ENCODE measurements at places on chromosomes 2 and 18.

DNA sequence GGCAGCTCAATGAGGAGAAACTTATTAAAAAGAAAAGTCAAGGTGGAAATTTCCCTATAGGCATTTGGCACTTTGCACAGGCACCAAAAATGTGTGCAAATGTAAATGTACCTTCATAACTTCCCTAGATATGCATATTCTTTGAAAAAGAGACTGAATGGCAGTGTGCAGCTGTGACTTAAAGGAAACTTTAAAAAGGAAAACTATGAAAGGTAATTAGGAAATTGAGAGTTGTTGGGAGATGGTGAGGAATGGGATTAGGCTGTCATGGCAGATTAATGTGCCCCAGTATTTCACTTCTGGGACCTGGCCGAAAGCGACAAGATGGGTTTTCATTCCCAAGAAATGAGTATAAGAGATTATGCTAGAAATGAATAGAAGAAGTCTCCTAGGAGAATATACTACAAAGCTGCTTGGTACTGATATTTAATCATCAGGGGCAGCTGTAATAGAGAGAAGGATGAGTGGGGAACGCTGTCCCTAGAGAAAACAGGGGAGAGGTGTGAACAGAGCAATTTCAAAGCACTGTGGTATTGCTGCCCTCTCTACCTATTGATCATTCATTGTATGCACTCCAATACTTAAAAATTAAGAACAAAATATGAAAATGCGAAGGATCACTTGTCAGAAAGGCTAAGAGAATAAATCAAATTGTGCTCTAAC is 313.1 kb downstream of the AGPS start:
- DNase-seq, result no peak

DNA sequence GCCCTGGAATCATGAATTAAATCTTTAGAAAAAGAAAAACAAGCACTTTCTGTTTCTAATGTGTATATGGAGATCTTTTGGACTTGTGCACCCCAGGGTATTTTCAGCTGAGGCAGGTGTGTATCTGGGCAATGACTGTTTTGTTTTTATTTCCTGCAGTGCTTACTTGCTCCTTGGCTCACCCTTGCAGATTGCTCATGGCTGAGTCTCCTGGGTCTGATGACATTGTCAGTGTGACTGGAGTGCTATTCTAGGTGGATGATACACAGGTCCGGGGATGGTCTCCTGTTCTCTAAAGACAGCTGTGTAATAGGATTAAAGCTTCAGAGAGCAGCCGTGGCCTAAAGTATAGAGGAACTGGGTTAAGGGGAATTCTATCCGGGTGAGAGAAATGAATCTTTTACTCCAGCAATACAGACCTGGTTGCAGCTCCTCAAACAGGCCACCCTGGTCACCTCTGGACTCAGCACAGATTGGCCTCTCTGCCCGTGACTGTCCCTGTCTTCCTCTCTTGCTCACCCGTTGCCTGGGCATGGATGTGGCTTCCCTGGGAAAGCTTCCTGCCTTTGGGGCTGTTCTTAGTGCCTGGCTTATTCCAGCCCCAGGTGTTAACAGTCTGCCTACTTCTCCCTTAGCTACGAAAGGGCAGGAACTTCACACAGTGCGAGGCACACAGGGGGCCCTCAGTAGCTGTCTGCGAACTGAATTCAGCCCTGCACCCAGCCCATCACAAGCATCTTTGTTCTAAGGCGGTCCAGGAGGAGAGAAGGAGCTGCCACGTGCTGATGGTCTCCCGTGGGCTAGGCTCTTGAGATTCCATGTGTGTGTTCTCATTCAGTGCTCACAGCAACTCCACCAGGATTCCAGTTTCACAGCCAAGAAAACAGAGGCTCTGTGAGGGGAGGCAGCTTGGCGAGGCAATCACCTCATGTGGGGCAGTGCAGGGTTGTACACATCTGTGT is 84.3 kb downstream of the ACOXL start:
- DNase-seq, result no peak

- no peak for DNase-seq
These were observed 375.1 kb downstream of the SUCLG1 start for GRCh38 chr2:84083984-84084383.

DNA sequence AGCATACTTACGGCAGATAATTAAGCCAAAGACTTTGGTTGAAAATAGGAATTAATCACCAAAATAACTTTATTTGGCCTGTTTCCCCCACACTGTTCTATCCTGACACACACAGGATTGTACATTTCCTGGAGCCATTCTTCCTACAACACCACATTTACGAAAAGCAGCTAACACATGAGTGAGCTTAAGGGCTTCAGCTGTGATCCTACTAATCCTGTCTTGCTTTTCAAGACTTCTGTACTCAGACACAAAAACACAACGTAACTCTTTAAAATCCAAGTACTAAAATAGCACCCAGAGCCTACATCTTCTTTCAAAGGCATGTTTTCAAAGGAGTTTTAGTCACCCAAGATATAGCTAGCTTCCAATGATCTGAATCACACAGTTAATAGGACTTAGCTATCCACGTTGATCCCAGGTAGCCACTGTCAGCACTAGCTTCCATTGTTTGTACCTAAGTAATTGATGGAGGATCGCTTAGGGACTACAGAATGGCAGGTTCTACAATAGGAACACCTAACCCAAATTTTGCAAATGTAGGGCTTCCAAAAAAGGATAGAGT is 42.8 kb upstream of the TTC39C start:
- DNase-seq, result no peak

DNA sequence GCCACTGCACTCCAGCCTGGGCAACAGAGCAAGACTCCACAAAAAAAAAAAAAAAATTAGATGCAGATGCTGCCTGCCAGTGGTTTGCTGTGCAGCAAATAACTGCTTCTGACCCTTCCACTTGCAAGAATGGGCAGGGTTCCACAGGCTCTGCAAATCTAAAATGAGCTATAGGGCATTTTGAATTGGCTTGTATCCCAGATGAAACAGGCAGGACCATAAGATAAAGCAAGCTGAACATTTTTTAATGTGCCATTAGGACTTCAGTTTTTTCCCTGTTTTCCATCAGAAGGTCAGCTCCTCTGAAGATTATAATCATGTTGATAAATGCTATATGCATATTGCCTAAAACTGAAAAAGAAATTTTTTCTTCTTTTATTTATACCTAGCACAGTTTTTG is 15.7 kb upstream of the FZD7 start:
- DNase-seq, result no peak

- DNase-seq, result no peak
These were observed 124.8 kb downstream of the PTH2R start for GRCh38 chr2:208531361-208531760.

DNA sequence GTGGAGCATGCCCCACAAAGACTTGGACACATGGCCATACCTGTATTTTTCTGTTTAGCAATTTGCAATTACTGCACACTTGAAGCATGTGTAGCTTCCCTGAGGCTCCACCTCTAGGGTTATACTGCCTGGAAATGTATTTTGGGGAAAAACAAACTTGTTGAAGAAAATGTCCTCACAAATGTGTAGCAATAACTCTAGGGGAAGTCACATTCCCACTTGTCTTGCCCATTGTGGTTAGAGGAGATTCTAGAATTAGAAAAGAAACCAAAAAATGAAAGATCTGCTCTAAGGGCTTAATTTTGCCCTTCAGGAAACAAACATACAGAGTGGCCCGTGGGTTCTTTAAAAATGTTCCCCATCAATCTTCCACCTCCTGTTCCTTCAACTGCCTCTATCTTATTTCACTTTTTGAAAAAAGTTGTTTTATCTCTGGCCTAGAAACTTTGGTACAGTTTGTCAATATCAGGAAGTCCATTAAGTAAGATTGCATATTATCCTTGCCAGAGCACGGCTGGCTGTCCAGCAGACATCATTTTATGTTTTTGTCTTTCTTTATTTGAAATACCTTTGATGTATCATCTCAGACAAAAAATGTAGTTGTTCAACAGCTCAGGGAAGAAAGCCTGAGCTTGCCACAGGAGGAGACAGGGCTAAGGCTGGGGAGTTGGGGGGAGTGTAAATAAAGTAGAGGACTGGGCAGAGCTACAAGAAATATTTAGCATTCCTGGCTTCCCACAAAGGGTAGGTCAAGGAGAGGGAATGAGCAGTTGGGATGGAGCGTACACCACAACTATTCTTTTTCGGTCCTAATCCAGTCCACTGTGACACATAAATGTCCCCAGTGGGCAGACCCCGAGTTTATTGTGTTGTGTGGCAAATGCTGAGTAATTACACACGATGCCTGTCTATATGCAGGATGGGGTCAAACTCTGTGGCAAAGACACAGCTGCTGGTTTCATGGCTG is 96.8 kb upstream of the CDC42EP3 start:
- DNase-seq, result no peak

GRCh38 chr18:23203891-23204432 is 68.7 kb downstream of the CABLES1 start:
- DNase-seq, result no peak

DNA sequence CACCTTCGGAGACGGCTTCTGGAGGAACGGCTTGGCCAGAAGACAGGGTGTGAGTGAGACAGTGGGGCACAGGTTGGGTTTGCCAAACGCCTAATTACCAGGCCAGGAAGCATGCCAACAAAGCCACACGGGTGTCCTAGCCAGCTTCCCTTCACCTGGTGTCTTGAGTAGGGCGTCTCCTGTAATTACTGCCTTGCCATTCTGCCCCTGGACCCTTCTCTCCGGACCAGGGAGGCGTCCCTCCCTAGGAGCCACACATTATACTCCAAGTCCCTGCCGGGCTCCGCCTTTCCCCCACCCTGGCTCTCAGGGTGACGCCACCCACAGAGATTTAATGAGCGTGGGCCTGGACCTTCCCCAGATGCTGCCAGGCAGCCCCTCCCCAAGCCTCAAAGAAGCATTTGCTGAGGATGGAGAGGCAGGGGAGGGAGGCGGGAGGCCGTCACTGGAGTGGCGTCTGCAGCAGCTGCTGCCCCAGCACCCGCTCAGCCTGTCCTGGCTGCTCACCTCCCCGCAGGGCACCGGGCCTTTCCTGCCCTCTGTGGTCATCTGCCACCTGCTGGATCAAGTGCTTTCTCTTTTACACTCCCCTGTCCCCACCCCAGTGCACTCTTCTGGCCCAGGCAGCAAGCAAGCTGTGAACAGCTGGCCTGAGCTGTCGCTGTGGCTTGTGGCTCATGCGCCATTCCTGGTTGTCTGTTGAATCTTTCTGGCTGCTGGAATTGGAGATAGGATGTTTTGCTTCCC is 20.7 kb downstream of the FOSL2 start:
- DNase-seq, result no peak

DNA sequence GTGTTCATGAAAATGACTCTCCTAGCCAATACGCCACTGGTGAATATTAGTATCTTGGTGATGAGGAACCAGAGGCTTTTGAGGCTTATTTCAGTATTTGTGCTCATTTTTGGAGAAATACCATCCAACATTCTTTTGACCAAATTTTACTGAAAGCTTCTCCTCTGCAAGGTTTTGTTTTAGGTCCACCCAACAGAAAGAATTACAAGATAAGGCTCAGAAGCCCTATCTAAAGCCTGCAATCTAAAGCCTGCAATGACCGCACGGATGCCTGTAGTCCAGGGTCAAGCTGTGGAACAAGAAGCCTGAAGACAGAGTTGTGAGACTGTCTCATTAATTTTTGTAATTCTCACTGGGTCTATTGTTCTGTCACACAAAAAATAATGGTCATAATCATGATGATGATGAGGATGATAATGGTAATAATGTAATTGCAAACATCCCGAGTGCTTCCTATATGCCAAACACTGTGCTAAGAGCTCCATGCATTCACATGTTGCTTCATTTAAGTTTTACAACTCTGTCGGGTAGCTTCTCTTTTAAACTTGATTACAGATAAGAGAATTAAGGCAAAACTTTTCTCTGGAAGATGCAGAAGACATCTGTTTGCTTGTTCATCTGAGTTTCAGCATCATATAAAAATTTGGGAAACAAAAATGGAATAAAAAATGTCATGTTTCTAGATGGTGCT is 33.2 kb upstream of the NCOA1 start:
- DNase-seq, result no peak

DNA sequence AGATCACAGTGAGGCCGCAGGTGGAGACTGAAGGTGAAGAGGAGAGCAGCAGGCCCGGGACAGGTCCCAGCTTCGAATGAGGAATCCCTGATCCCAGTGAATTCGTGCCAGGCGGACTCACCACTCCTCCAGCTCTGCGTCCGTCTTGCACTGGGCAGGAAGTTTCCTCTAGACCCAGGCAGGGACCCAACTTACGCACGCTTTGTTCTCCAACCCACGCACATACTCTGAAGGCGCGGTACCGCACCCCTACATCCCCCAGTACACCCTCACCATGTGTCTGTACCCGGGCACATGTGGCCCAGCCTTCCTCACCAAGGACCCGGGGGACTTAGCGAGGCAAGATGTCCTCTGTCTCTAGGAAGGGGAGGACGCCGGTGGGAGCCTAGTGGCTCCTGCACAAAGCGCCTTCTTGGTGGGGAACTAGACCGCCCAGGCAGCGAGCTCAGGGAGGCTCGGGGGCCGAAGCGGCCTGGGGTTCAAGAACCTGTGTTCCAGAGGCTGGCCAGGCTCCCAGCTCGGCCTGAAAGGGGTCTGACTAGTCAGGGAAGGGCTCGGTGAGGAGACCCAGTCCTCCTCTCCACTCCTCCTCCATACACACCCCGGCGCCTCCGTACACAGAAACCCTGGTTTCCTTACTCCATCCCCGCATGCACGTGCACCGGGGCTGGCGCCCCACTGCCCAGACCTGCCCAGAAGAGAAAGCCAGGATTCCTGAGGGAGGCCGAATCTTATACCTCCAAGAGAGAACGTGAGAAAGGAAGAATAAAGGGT is 38.3 kb upstream of the ATP6V1B1 start:
- no peak for DNase-seq

- DNase-seq, result no peak
These were observed 613.3 kb downstream of the TSN start for GRCh38 chr2:122368576-122369243.

DNA sequence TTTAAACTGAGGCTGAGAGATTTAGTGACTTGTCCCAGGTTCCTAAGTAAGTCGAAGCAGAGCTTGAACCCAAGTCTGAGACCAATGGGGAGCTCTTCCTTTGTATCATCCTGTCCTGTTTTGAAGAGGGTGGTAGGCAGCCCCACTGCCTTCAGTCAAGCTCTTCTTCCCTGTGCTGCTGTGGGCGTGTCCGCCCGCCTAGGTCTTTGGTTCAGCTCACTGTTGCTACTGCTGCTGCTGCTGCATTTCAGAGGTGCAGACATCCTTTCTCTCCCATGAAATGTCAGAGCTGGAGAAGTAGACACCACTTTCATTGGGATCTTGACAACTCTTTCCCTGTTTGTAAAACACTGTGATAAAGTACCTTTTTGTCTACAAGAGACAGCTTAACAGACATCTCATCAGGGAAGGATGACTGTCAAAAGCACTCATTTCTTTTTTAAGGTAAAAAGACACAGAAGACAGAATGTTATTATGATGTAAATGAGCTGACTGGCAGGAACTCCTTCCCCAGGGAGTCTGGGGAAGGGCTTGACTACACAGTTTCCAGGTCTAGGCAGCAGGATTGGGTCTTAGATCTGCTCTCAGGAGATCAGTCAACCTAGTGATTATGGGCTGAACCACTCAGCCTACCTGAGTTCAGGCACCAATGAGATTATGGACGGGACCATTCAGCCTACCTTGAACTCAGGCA is 91.7 kb upstream of the TRIB2 start:
- no peak for DNase-seq

DNA sequence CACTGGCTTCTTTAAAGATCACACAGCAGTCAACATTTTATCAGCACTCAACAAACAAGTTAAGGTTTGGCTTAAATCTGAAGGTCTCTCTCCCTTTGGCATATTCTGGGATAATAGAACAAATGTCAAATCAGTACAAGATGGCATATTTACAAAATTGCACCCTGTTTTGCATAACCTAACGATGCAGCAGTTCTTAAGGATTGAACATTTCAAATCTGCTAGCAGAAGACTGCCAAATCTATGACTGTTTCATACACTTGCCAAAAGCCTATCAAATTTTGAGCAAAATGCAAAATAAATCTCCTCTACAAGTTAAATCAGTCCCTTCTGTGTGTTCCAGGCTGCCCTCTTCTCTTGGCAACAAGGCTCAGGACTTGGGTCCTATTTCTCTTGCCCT is 73.6 kb downstream of the DPP4 start:
- DNase-seq, result no peak
